ENCODE measurements at places on chromosomes 5 and 9.

GRCh38 chr9:7216004-7216841 lies 458.4 kb downstream of the KDM4C start:
- no peak for DNase-seq

DNA sequence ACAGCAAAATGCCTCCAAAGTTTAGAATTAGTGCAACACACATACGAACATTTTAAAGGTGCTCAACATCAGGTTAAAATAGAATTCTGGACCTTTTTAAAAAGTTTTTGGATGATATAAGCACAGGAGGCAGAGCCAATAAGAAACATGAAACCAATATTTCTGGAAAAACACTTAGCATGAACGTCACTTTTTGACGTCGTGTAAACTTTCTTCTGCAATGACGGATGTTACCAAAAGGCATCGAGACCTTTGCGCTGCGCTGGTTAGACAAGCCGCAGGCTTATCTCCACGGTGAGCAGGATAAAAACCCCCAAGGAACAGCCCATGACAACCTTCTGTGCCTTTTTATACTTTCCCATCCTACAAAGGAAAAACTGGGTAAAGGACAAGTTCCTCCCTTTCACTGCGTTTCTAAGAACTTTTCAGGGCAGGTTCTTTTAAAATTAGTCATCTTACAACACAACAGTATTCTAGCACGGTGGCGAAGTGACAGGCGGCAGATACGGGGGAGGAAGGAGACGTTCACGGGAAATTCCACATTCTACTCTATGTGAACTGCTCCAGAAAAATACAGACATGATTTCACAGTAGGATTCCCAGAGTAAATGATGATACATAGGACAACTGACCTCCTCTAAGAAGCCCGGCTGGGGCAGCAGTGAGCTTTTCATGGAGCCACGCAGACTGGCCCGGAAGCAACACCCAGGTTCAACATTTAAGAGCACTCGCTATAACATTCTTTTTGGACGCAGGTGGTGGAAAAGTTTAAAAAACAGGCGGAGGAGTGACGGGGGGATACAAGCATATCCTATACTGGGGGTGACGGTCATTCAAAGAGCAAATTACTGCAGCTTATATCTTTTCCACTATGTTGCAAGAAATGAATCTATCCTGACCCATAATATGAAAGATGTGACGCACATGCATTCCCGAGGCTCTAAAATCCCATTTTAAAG lies 52.4 kb downstream of the USP20 start:
- DNase-seq = no peak

DNA sequence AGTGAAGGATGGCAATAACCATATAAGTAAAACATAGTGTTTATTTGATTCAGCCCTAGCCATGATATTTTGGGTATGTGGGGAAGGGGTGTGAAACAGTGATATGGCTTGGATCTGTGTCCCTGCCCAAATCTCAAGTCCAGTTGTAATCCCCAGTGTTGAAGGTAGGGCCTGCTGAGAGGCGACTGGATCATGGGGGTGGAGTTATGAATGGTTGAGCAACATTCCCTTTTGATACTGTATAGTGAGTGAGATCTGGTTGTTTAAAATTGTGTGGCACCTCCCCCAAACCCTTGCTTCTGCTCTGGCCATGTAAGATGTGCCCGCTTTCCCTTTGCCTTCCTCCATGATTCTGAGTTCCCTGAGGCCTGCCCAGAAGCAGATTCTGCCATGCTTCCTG lies 1804.6 kb downstream of the MAT2B start:
- no peak for DNase-seq

DNA sequence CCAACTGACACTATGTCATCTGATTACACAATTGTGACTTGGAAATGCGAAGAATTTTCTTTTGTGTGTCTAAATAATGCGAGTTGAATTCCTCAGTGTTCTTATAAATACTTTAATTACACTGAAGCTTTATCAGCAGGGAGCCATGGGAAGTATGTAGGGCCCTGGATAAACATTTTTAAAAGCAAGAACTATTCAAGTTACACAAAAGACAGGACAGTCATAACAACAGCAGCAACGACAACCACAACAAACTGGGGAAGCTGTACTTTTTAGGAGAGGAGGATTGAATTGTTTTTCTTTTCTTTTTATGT lies 250.3 kb upstream of the ZNF608 start:
- no peak for DNase-seq

GRCh38 chr5:76608833-76609232 lies 14.4 kb downstream of the F2RL2 start:
- no peak for DNase-seq

GRCh38 chr9:36148311-36149051 lies 11.9 kb downstream of the GLIPR2 start:
- no peak for DNase-seq

DNA sequence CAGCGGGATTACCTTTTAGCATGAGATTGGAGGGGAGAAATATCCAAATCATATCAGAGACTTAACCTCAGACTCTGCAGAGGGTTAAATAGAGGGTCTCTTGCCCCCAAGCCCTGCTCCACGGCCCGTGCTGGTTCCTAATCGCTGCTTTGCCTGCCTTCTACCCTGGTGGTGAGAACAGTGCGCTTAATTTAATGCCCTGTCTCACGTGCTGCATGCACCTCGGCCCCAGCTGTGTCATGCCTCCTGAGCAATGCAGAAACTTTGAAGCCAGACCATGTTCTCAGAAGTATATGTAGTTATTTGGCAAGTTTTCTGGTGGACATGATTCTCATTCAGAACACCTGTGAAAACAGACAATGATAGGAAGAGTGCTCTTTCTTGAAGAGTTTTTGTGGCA lies 1.4 kb downstream of the OTULIN start:
- peak; percentile 48 for DNase-seq

- no peak for DNase-seq
Observed at GRCh38 chr9:6194934-6195333, 20.7 kb upstream of the IL33 start.

DNA sequence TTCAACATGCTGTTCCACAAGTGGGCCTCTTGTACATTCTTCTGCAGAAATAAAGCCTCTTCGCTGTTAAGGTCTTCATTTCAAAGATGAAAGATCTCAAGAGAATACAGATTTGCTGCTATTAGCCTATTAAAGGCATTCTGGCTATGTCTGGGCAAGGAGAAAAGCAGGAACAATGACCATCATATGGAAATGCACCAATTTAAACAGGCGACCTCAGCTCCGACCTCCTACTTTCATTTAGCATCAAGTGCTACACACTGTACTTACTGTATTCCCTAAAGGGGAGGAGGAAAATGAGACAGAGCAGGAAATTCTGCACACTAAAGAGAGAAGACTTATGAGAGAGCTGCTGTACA lies 64.8 kb downstream of the HABP4 start:
- DNase-seq = no peak

DNA sequence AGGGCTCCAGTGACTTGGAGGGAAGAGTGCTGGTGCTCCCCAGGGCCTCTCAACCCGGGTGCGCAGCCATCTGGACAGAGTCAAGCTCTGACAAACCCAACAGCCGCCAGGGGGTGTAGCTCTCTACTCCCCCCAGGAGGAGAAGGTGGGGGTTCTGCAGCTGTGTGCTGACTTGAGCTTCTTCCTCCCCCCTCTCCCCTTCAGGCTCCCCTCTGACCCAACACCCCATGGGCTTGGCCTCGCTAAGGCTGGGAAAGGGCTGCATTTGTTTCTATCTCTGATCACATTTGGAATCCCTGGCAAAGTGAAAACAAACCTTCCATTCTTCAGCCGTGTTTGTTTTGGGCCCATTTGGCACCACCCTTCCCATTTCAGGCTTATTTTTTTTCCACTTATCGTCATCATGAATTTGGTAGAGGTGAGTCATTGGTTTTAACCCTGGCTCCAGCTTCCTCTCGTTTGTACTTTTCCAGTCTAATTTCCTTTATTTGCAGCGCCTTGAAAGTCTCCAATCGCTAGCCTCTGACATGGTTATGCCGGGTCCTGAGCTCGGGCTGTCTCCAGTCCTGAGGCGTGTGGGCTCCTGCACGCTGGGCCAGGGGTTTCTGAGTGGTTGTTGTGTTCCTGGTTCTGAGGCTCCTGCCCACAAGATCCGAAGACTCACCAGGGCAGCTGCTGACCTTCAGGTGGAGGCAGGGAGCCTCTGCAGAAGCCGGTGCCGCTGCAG lies 36.1 kb downstream of the DAP start:
- DNase-seq = peak; percentile 73

- DNase-seq = no peak
Observed at GRCh38 chr5:167030500-167031120, 1260.8 kb upstream of the WWC1 start.

DNA sequence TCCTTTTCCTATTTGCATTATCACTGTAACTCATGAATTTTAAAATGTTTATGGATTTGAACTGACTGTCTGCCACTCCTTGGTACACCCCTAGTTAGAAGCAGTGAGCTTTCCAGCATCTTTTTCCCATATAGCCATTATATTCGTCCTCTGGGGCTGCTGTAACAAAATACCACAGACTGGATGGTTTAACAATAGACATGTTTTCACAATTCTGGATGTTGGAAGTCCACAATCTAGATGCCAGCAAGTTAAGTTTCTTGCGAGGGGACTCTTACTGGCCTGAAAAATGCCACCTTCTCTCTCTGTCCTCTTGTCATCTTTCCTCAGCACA lies 530.0 kb downstream of the SEMA5A start:
- no peak for DNase-seq

DNA sequence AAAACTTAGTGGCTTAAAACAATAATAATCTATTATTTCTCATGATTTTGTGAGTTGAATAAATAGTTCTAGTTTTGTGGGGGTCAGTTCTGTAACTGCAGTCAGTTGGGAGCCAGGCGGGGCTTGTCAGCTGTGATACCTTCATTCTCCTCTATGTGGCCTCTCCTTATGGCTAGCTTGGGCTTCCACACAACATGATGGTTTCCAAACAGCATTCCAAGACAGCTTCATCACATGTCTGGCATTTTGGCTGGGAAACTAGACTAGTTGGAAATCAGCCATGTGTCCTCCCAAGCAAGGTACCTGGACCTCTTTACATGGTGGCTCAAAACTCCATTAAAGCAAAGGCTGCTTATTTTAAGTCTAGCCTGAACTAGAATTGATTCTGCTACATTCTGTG lies 61.4 kb upstream of the RANBP3L start:
- no peak for DNase-seq

GRCh38 chr9:132525308-132526023 lies 56.9 kb upstream of the BARHL1 start:
- no peak for DNase-seq

DNA sequence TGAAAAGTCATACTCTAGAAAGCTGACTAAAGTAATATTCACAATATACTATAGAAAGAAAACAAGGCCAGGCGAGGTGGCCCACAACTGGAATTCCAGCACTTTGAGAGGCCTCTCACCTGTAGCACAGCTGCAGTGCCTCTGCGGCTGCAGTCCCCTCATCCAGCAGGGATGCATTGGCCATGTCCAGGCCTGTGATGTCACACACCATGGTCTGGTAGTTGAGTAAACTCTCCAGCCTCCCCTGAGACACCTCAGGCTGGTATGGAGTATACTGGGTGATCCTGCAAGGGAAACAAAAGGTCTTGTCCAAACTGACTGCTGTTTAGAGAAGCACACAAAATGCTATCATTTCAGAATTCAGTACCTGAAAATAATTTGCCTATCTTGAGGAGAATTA lies 35.5 kb downstream of the GLDC start:
- no peak for DNase-seq

- DNase-seq = no peak
Observed at GRCh38 chr5:132773601-132774355, 3.3 kb downstream of the SEPTIN8 start.

- peak; percentile 82 for DNase-seq
Observed at GRCh38 chr9:31799953-31800609, 584.4 kb upstream of the ACO1 start.

DNA sequence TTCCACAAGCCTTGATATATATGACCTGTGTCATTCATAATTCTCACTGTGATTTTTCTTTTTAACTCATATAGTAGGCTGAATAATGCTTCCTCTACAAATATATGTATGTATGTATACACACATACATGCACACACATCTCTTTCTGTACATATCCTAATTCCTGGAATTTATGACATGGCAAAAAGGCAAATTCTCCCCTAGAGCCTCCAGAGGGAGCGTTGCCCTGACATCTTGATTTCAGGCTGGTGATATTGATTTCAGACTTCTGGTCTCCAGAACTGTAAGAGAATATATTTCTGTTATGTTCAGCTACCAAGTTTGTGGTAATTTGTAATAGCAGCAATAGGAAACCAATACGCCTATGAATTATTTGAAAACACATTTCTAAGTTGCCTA lies 166.6 kb upstream of the GAS1 start:
- DNase-seq = no peak

GRCh38 chr9:116452634-116453033 lies 234.5 kb upstream of the TRIM32 start:
- DNase-seq = no peak

GRCh38 chr5:119742311-119742710 lies 113.0 kb downstream of the FAM170A start:
- no peak for DNase-seq

DNA sequence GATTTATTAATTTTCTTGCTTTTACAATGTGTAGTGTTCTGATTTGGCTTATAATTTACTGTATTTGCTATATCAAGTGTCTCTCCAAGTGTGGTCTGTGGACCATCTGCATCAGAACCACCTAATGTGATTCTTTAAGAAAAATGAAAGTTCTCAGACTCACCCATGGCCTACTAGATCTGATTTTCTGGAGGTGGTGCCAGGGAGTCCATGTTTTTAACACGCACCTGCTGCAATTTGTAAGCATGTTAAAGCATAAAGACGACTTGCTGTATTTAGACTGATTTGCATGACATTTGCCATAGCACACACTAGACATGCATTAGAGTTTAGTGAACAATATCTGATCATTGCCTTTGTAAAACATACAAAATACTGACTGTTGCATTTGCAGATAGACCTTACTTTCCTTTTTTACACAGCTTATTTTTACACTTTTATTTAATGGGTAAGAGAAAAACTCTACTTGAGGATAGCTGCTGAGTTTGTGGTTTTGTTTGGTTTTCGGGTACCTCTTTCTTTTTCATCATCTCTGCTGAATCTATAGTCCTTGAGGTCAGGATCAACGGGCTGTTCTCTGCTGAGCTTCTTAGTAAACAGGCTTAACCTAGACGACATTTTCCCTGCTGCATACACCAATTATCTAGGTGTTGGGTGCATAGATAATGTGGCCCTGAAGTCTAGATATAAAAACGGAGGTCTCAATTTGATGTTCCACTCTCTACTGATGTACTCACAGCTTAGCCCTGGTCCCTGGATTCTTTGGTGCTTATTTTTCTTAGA lies 138.0 kb upstream of the ZNF366 start:
- no peak for DNase-seq
